ENCODE measurements at places on chromosomes 2 and 18.

GRCh38 chr2:12192762-12193161 lies 446.3 kb downstream of the LPIN1 start:
- no peak for DNase-seq

- no peak for DNase-seq
Measured at GRCh38 chr2:24304098-24304497, 56.2 kb downstream of the ITSN2 start.

DNA sequence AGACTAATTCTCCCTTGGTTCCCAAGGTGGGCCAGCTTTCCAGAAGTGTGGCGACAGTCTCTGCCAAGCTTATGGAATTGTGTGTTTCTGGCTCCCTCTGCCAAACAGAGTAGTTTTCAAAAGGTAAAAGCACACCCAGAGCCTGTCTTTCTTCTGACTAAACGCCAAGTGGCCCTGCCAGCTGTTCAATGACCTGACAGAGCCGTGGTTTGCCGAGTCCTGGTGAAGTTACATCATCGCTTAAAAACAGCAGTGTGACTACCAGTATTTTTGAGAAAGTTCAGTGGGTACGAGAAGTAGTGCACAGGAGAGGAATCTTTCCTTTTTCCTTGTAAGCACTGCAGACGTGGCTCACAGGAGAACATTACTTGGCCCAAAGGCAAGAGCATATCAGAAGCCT lies 1.9 kb downstream of the PER2 start:
- no peak for DNase-seq

DNA sequence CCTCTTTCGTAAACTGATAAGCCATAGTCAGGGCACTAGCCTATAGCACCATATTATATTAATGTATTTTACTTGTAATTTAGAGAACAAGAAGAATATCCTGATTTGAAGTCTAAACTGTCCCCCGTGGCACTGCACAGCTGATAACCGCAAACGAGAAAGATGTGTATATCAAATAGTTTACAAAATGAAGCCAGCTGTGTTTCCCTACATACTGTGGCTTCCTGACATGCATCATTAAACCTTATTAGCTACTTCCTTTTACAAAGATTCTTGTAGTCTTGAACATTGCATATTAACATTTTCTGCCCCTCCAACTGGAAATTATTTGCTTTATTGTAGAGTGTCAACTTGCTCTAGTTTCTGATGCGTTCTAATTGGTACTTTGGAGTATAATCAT lies 153.5 kb upstream of the NFATC1 start:
- DNase-seq: no peak

DNA sequence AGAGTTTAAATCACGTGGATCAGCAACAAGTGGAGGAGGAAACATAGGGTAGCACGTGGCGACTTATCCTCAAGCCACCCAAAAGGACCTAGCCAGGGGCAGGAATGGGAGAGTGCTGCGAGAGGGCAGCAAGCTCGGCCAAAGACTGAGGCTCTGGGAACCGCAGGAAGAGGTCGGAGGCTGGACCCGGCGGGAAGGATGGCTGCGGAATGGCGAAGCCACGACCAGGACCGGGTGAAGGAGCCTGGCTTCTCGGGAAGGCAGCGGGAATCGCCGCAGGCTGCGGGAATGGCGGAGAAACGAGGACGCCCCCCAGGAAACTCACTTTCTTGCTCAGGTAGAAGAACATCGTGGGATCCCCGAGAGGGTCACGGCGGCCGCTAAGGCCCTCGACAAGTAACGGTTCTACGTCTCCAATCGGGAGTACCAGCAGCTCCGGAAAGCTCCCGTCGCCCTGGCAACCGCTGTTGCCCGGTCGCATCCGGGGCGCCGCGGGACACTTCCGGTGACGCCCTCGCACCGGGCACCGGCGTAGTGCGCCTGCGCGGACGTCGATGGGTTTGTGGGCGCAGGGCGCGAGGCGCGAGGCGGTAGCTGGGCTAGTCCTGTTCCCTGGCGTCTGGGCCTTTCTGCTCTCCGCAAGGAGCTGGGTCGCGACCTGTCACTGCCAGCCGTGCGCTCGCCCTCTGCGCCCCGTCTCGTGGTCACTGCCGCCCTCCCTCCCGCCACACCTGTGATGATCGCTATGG lies at the start of gene WDR35:
Gene WDR35 (minus strand): TSS at position 439 of the 749 bp plus-strand sequence. CDS start 90 bp downstream, at position 349.
- DNase-seq: peak; percentile 85

GRCh38 chr2:99572373-99573164 lies 82.8 kb upstream of the REV1 start:
- no peak for DNase-seq

- no peak for DNase-seq
Measured at GRCh38 chr2:190069936-190070696, 7.6 kb upstream of the MSTN start.
